ENCODE measurements at places on chromosomes 4 and X.

DNA sequence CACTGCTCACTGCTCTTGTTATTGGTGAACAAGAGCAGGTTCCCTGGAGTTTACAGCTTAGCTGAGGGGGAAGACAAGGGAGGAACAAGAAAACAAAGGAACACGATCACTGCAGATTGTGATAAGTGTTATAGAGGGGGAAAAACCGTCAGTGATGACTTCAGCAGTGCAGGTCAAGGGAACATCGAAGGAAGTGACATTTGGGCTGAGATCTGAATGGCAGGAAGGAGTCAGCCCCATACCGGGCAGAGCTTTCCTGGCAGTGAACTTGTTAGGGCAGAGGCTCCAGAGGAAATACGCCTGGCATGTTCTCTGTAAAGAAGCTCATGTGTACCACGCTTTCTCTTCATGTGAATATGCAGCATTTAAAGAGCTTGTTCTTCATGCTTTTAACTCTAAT is 78.1 kb downstream of the LDB2 start:
- no peak for DNase-seq

GRCh38 chr4:58749206-58749605 is 1639.0 kb upstream of the IGFBP7 start:
- DNase-seq: no peak

DNA sequence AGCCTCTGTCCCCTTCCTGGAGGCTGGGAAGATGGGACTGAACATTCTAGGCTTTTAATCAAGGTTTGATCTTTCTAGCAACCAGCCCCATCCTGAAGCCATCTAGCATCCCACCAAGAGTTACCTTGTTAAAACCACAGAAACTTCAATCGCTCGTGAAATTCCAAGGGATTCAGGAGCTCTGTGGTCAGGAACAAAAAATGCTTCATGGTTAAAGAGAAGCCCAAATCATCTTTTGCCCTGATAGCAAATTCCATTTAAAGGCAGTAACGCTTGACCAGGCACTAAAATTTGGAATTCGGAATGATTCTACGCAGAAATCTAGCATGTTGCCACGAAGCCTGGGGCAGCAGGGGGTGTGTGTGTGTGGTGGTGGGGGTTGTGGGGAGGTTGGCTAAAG is 47.8 kb downstream of the CASP6 start:
- no peak for DNase-seq

GRCh38 chr4:17957688-17958087 is 63.9 kb downstream of the LCORL start:
- no peak for DNase-seq

GRCh38 chr4:128649575-128650205 is 159.8 kb upstream of the JADE1 start:
- DNase-seq: no peak

GRCh38 chr4:94452476-94453371 is 982 bp downstream of the PDLIM5 start:
- DNase-seq: peak; percentile 71

- peak; percentile 81 for DNase-seq
Measured at GRCh38 chrX:283115-283845, 2.1 kb downstream of the PLCXD1 start.

DNA sequence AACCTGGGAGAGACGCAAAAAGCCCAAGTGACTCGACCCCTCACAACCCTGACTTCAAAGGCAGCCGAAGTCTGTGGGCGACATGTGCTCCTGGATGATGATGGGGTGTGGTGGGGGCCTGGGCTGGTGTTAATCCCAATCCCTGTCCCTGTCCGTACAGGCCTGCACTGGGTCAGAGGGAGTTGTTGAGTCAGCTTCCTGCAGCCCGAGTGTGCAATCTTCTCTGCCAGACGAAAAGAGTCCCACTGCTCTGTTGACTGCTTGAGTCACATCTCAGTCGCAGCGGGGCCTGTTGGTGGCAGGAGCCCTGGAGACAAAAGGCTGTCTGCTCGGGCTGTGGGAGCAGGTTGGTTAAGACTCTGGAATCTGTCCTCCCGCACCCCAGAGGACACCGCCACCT is 10.3 kb downstream of the FAM3A start:
- no peak for DNase-seq

- no peak for DNase-seq
Measured at GRCh38 chrX:75113664-75114063, 42.4 kb downstream of the ABCB7 start.

DNA sequence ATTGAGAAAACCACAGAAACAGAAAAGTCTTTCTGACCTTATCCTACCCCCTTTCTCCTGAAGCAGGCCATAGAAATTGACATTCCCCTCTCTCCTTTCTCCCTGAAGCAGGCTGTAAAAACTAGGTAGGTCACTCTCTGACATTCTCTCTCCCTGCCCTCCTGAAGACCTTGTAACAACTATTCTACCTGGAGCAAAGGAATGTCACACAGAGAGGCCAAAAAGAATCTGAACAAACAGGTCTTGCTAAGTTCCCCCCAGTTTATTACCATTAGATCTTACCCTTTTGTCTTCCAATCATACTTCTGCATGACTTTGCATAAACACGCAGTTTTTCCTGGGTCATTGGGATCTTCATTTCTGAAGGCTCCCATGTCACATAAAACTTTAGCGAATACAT is 198.3 kb upstream of the GYPA start:
- DNase-seq: peak; percentile 2

GRCh38 chr4:84379917-84380641 is 119.0 kb downstream of the NKX6-1 start:
- no peak for DNase-seq

GRCh38 chr4:38950159-38950558 is 82.0 kb downstream of the TMEM156 start:
- DNase-seq: no peak
